ENCODE measurements at places on chromosomes 4 and X.

DNA sequence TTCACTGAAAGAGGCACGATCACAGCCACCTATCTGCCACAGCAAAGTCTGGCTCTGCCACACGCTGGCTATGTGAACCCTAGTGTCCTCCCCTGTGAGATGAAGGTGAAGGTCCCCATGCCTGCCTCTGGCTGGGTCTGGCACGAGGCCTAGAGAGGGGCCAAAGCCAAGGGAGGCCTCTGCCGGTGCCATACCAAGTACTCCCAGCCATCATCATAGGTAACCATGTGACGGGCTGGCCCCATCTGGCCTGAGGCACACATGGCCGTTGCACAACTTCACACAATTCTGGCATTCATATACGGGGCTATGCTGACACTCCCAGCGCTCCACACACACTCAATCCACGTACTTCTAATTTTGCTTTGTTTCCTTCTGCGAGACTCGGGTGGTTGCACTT lies 15.3 kb downstream of the NOP14 start:
- DNase-seq: no peak

DNA sequence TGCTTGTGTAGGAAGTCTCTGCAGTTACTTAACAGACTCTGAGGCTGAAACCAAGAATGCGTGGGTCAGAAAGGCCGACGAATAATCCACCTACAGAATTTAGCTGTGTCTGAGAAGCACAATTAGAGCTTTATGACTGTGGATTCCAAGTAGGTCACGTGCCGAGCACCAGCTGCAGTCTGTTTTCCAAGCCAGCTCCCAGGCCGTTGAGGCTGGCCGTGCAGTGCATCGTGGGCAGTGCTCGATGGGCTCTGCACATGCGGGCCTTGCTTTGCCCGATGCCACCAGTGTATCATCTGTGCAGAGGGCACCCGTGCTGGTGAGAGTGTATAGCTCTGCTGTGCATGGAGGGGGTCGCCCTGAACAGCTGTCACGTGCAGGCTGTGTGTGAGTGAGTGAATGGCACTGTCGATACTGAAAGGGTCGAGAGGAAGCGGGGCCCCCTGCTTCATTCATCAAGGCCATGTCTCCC lies 67.5 kb upstream of the CLDN34 start:
- no peak for DNase-seq

DNA sequence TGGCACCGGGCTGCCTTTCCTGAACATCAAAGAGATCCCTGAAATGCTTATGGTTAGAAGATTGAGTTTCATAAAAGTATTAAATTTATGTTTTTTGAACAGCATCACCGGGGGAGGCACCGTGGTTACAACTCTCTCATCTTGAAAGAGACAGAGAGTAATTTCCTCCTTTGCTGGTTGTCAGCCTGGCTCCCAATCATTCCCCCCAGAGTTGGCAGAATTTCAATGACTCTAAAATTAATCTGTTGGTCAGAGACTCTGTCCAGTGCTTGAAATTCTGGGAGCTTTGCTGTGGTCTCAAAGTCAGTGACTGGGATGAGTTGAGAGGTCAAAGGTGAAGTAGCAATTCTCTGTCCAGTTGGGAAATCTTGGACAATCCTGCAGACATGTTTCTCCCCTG lies 135.9 kb downstream of the RAB28 start:
- DNase-seq: no peak

GRCh38 chr4:56870946-56871345 lies 36.8 kb upstream of the REST start:
- peak; percentile 41 for DNase-seq

GRCh38 chr4:152369902-152370295 lies 166.0 kb downstream of the FBXW7 start:
- DNase-seq: no peak

DNA sequence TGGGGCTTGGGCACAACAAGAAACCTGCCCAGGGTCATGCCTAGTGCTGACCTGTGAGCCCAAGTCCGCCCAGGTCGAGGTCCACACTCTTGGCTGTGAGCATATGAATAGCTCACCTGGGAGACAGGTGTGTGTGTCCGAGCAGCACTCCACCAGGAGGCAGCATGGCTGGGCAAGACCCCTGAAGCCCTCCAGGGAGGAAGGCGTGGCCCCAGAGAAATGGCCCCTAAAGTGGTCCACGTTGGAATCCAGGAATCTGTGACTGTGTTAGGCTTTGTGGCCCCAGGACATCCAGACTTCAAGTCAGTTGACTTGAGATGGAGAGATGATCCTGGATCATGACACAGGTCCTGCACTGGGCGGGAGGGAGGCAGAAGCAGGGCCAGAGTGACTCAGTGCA lies 138.8 kb downstream of the CPZ start:
- DNase-seq: no peak

DNA sequence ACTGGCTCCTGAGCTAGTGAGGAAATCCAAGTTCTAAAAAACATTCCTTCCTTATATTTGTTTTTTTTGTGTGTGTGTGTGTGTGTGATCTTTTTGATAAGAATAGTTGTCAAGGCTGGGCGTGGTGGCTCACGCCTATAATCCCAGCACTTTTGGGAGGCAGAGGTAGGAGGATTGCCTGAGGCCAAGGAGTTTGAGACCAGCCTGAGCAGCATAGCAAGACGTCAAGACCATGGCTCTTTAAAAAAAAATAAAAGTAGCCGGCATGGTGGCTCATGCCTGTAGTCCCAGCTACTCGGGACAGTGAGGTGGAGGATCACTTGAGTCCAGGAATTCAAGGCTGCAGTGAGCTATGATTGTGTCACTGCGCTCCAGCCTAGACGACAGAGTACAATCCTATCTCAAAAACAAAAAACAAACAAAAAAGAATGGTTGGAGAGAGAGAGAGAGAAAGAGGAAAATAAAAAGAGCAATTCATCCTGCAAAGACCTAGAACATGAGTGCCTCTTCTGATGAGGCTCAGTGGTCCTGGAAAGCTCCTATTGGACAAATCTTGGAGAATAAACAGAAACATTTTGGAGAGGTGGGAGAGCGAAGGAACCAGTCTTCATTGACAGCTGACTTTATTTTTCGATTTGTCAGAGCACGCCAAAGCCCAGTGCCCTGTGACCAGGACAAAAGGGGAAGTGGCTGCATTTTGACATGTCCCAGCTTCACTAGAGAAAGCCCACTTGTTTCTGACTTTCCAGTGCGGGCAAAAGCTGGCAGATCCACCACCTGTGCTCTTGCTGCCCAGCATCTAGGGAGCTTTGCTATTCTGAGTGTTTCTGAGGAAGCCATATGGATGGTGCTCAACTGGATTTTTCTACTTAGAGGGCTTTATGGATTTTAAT lies 244.7 kb downstream of the PALLD start:
- no peak for DNase-seq

DNA sequence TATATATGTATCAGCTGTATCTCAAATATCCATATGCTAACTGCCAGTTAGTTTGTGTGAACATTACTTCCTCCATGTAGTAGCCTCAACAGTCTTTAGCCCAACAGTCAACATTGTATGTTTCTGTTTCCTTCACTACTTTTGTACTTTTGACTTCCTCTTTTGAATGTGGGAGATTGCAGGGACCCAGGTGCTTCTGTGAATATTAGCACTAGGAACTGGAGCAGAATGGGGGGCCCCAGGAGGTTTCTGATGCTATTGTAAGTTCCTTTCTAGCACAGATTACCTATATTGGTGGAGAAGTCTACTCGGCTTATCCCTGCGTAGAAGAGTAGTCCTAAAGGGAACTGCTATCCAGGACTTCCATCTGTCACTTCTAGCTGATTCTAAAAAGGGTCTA lies 2.3 kb downstream of the PLAC8 start:
- no peak for DNase-seq
